NCI-H1930 (cell line): ENCODE measurements at places on chromosomes 7 and 10.

GRCh38 chr7:14888962-14889361, 13.6 kb downstream of the DGKB start:
- no peak for DNase-seq

GRCh38 chr7:91126762-91127161, 137.5 kb upstream of the FZD1 start:
- DNase-seq, result no peak

DNA sequence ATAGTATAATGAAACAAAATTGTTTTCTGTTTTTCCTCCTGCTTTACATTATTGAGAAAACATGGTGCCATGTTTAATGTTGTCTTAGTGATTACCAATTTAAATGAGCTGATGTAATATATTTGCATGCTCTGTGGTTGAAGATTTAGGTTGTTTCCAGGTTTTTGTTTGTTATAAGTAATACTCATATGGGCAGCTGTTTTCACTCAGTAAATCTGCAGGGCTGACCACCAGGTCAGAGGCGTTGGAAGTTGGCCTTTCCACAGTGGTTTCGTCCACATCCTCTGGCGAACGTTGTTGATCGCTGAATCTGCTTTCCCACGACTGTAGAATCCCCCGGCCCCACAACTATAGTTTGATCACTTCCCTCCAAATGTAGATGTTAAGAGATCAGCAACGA, 21.6 kb upstream of the PURB start:
- no peak for DNase-seq

DNA sequence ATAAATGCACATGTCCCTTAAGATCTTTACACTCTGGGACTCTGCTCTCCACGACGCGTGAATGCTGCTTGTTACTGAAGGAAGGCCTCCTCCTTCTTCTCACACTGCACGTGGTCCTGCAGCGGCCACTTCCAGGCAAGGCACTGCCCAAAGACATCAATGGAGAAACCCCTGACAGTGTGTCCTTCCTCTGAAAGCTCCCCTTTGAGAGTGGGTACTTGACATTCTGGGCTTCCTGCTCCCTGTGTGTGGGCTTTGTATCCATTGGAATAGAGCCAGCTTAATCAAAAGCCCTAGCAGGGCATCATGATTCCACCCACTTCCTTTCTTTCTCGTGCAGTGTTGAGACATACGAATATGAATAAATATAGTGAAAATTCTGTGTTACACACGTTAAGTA, 69.7 kb upstream of the STK17A start:
- no peak for DNase-seq

- DNase-seq, result no peak
Measured at GRCh38 chr7:53350241-53350640, 314.8 kb downstream of the POM121L12 start.

GRCh38 chr10:7408291-7409044, 2.4 kb downstream of the SFMBT2 start:
- DNase-seq, result no peak

- DNase-seq, result no peak
Measured at GRCh38 chr10:94066411-94066810, 72.7 kb downstream of the PLCE1 start.

- DNase-seq, result no peak
Measured at GRCh38 chr10:6643962-6644361, 63.9 kb upstream of the PRKCQ start.

- no peak for DNase-seq
Measured at GRCh38 chr7:141475679-141476078, 75.5 kb upstream of the AGK start.

DNA sequence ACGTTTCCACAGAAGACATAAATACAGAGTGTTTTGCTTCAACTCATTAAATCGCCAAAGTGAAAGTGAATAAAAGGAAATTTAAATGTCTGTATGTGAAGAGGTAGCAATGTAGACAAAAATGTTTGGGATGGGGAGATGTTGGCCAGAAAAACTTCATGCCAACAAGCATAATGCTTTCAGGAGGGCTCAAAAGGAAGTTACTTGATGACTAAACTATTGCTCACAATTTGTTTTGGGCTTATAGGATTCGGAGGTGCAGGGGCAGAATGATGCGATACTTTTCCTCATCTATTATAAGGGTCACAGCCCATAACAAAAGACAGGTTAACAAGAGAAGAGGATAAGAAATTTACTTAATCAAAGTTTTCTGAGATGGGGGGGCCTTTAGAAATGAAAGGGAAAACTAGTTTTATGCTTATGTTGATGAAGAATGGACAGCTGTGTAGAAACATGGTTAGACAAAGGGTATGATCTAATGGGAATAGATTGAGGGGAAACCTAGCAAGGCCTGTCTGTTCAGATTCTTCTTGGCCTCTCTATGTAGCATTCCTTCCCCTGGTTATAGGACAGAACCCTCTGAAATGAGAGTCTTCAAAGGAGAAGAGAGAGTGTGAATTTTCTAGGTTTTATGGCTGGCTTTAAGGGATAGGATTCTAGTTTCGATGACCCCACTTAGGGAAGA, 898.6 kb downstream of the LRMDA start:
- no peak for DNase-seq

- DNase-seq, result no peak
Measured at GRCh38 chr7:100074841-100075240, 6.7 kb downstream of the ZNF3 start.

- no peak for DNase-seq
Measured at GRCh38 chr10:14635043-14635710, 139.5 kb downstream of the FAM107B start.

DNA sequence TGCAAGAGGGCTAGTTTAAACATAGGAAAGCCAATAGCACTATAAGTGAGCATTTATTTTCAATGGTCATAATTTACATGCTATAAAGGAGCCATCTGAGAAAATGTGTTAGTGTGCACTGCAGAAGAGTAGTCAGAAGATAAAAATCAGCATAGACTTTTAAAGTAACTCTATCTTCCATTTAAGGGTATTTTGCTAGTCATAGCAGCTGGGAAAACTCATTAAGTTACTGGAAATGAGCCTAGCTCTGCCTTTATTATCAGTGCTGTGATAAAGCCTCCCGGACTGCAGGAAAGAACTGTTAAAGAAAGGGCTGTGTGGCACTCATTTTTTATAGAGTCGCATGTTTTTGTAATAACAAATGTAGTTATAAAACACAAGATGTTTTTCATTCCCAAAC, 825.8 kb upstream of the POM121L12 start:
- no peak for DNase-seq

- no peak for DNase-seq
Measured at GRCh38 chr10:108303149-108303548, 1138.6 kb upstream of the SORCS1 start.

- DNase-seq, result no peak
Measured at GRCh38 chr7:44961844-44962482, 16.9 kb downstream of the MYO1G start.

- no peak for DNase-seq
Measured at GRCh38 chr10:26499426-26499825, 61.3 kb downstream of the APBB1IP start.

DNA sequence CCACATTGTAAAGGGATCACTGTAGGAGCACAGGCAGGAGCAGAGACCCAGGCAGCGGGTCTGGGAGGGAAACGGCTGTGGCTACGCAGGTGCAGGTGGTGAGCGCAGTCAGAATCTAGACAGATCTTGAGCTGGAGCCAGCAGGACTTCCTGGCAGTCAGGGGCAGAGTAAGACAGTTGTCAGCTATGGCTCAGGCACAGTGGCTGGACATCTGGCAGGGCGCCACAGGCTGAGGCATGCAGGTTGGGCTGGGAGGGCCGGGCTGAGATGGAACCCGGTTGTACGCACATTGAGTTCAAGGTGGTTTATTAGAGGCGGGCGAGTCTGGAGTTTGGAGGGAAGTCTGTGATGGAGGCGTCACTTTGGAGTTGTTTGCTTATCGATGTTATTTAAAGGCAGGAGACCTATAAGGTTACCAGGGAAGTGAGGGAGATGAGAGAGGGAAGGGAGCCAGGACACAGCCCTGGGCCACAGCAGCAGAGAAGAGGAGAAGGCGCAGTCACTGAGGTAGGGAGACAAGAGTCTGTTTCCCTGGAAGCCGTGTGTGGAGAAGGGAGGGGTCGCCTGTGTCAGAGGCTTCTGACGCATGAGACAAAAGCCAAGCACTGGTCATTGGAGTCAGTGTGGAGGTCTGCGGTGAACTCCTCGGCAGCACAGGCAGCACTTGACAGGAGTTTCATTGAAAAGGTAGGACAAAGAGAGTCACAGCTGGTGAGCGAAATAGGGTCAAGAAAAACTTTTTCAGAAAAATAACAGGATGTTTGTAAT, 73.8 kb downstream of the LANCL2 start:
- no peak for DNase-seq

DNA sequence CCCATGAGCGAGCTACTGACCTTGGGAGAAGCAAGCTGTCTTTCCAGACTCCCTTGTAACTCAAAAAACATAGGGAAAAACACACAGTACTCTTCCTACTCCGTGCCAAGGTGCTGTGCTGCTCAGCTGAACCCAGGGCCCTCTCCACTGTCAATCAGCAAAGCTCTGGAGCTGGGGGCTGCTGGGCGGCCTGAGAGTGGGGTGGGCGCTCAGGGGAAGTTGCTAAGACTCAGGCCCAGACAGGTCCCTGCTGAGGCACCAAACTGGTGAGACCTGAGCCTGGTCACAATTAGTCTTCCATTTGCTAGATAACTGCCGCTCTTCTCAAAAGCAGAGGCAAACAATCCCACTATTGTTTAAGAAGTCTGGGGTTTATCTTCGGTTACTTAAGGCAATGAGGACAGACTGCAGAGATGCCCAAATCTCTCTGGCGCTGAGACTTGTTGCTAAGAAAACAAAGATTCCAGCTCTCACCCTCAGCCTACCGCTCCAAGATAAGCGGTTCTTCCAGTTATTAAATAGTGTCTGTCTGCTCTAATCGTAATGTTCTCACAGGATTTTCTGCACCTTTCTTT, 22.0 kb downstream of the STEAP1B start:
- no peak for DNase-seq

- DNase-seq, result no peak
Measured at GRCh38 chr7:82805527-82805960, 357.1 kb downstream of the PCLO start.

- DNase-seq, result no peak
Measured at GRCh38 chr10:72063703-72064391, 24.5 kb downstream of the SPOCK2 start.

DNA sequence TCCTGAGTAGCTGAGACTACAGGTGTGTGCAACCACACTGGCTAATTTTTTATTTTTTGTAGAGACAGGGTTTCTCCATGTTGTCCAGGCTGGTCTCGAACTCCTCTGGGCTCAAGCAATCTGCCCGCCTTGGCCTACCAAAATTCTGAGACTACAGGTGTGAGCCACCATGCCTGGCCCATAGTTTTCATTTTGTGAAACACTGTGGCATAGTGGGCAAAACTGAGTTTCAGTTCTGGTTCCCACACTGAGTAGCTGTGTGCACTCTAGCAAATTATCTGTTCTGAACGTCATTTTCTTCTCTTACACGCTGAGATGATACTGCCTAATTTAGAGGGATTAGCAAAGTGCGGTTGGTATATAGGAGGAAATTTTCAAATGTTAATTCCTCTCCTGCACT, 13.5 kb downstream of the ATP5MK start:
- DNase-seq, result no peak

- DNase-seq, result no peak
Measured at GRCh38 chr7:15128716-15129115, 226.2 kb upstream of the DGKB start.
